ENCODE measurements at places on chromosomes 2 and 18.

- no peak for DNase-seq
Measured at GRCh38 chr2:144229296-144229695, 290.6 kb downstream of the ZEB2 start.

GRCh38 chr18:61850756-61851155 is 42.1 kb downstream of the RNF152 start:
- DNase-seq = no peak

GRCh38 chr2:170162271-170162632 is 15.7 kb upstream of the MYO3B start:
- no peak for DNase-seq

- DNase-seq = no peak
Measured at GRCh38 chr2:41922177-41922576, 125.6 kb upstream of the PKDCC start.

GRCh38 chr2:31258351-31258750 is 24.4 kb downstream of the EHD3 start:
- DNase-seq = no peak

DNA sequence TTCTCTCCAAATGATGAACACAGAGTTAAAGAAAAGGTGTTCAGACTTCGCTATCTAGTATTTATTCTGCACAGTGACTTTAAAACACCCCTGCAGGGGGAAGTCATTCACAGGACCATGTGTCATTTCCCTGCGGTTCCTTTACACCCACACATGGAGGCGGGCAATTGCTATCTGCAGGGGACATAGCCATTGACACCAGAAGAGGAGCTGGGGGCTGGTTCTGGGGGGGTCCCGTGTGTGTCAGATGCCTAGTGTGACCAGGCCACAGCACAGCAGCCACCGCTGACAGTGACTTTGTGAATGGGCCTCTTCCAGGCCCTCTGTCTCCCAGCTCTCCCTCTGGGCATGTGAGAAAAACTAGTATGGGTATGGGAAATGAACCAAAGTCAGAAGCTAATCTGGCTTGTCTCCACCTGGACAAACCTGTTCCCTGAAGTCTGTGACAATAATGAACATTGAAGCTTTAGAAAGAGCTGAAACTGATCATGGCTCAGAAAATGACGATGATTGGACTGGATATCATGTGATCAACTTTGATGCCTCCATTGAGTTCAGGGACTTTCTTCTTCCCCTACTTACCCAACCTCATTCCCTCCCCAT is 7.5 kb upstream of the GBX2 start:
- no peak for DNase-seq

- DNase-seq = peak; percentile 47
Measured at GRCh38 chr2:218284106-218284811, 8.0 kb downstream of the TMBIM1 start.

- DNase-seq = no peak
Measured at GRCh38 chr18:34947711-34948125, 93.5 kb upstream of the MAPRE2 start.

- no peak for DNase-seq
Measured at GRCh38 chr2:205022841-205023240, 477.6 kb downstream of the PARD3B start.

GRCh38 chr2:241835611-241836010 is 23.1 kb downstream of the PDCD1 start:
- DNase-seq = no peak

GRCh38 chr2:166444306-166444705 is 49.7 kb downstream of the SCN7A start:
- no peak for DNase-seq

DNA sequence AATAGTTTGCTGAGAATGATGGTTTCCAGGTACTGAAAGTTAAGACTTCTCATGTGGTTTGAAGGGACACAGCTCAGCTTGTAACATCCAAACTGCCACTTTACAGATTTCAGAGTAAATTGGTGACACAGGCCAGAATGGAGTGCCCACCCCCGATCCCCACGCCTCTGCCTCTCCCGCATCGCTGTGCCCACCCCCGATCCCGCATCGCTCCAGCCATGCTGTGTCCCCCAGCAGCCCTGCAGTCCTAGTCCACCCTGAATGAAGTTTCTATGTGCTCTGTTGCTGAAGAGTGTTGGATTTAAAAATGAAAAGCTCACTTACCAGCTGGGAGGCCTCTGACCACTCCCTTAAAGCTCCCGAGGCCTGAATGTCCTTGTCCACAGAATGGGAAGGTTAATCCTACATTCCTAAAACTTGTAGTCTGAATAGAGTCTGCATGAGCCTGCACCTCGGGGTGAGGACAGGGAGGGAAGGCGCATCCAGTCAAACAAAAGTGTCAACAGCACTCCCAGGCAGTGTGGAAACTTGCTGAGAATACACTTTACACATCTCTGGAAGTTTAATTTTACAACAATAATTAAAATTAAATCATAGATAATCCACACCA is 176.4 kb upstream of the ID2 start:
- no peak for DNase-seq

- no peak for DNase-seq
Measured at GRCh38 chr2:28523902-28524301, 28.0 kb downstream of the PLB1 start.
